ENCODE measurements at places on chromosomes 7 and 10. TPM values are rescaled to one million over a fixed set of nuclear protein-coding genes. Genes with fewer than 3 reads are reported as not detected.

DNA sequence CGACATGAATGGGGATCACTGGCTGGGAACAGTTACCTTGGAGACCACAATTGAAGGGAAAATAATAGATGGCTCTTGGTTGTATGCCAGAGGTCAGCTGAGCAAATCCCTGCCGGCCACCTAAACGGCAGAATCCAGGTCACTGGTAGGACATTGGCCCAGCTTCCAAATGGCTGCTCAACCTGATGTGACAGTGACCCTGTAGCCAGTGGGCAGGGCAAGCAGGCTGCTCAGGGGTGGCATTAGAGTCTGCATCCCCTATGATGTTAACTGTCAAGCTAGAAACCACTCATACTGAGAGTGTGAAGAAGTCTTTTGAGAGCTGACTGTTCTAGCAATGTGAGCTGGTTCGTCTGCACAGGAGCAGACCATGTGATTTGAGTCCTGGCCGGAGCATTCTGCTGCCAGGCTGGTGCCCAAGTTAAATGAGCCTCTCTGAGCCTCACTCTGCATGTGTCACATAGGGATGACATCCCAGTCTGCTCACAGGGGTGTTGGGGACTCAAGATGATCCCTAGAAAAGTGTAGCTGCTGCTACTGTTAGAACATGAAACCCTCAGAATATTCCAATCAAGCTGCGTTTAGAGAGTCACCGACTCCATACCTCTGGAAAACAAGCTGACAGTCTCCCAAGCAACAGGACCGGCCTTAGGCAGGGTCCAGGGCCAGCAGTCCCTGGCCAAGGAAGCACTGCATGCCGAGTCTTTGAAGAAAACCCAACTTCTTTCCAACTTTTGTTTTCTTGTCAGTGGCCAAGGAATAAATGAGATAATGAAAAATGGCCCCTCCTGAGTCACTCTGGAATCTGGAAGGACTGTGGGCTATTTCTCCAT is 69.7 kb downstream of the VWA2 start:
- no peak for DNase-seq

STOX1 gene
- total RNA-seq = 0.39 TPM

- no peak for DNase-seq
Measured at GRCh38 chr10:3750006-3750816, 34.8 kb downstream of the KLF6 start.

- no peak for DNase-seq
Measured at GRCh38 chr7:97351488-97351887, 234.0 kb downstream of the SDHAF3 start.

PTPRZ1 gene
- 2.7 TPM for total RNA-seq

NKX2-3 gene
- total RNA-seq = 0.60 TPM

GRCh38 chr10:32911285-32912016 is 46.6 kb downstream of the ITGB1 start:
- DNase-seq = no peak

CLCN1 gene
- not detected for total RNA-seq

Measured in aorta (tissue), 5 donors.